ENCODE measurements at places on chromosomes 3 and 15.

GRCh38 chr3:127525373-127525772, 65.2 kb downstream of the TPRA1 start:
- no peak for DNase-seq

DNA sequence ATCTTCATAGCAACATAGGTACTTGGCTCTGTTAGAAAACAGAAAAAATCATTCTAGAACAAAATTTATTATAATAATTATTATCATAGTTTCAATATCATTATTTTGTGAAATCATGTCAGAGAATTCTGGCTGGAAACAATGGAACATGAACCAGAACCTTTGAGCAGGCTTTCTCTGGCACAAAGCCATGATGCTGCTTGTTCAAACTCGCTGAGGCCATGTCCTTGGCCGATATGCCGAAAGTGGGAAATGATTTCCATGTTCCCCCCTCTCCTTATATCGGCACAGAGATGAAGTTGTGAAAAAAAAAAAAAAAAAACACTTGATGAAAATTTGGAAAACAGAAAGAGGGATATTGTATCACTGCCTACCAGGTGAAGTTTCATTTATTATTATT, 49.0 kb upstream of the MRPL3 start:
- DNase-seq = no peak

- DNase-seq = peak; percentile 86
These were observed at the start of gene SMAD6 for GRCh38 chr15:66702035-66702786. Gene SMAD6 (plus strand): TSS chr15:66702236. CDS start chr15:66703259, 1,023 bp downstream.

DNA sequence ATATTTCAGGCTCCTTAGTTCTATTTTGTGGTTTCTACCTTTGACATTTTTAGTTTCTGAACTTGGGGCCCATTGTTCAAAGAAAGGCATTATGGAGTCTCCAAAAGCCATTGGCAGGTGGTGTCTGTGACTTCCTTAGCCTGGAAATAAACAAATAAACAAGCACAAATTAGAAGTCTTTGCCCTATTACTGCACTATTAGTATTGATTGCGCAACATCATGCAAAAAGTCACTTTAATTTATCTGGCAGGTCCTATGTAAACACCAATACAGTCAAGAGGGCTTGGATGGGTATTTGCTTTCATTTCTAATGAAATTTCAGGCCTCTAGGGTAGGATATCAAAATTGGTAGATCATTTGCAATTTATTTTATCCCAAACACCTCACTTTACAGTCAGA, 85.6 kb downstream of the LPP start:
- DNase-seq = no peak

DNA sequence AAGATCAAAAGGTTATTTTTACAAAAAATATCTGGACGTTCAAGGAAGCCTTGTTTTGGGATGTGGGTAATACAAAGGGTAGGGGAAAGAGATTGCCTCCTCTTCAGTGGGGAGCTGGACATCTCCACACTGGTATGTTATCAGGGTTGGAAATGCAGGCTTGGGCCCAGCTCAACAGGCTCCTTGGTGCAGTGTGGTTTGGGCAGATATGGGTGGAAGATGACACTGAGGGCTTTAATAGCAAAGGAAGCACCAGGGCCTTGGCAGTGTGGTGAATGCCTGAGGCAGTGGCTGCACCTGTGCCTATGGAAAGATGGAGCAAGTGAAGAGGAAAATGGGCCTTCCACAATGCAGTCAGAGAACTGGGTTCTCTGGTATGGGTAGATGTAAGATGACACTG, 11.2 kb upstream of the MED12L start:
- no peak for DNase-seq

DNA sequence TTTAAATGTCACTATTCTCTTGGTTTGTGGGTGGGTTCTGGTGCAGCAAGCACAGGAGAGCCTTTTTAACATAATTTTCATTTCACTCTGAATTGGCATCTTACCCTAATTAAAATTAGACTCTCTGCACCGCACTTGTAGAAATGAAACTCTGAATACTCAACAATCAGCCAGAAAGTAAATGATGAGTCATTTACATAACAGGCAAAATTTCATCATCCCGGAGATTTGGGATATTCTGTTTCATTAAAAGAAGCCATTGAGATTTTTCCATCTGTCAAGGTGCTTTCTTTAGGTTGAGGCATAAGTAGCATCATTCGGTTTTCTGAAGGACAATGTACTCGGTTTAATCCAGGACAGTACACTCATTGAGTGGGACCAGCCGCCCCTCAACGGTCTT, 111.0 kb downstream of the RFTN1 start:
- no peak for DNase-seq

DNA sequence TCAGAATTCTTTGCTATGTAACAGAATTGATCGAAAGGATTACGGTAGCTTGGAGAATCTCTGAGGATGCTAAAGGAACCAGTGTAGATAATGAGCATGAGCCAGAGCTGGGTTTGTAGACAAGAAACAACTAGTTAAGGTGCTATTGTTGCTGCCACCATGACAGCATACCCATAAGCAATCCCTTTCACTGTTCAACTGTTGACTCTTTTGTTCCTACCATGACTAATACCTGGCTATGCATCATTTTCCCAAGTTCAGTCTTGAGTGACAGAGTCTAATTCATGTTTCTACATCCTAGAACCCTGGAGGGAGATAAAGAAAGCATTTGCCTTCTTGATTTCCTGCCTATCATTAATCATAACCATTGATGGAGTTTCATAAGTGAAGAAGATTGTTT, 600.3 kb downstream of the OTOL1 start:
- DNase-seq = no peak

- no peak for DNase-seq
These were observed 361.0 kb downstream of the FHIT start for GRCh38 chr3:60890226-60890625.

- DNase-seq = no peak
These were observed 556.1 kb downstream of the FGF12 start for GRCh38 chr3:192171213-192171612.

All from midbrain (tissue), 1 donor.